ENCODE measurements at places on chromosomes 5 and 9.

DNA sequence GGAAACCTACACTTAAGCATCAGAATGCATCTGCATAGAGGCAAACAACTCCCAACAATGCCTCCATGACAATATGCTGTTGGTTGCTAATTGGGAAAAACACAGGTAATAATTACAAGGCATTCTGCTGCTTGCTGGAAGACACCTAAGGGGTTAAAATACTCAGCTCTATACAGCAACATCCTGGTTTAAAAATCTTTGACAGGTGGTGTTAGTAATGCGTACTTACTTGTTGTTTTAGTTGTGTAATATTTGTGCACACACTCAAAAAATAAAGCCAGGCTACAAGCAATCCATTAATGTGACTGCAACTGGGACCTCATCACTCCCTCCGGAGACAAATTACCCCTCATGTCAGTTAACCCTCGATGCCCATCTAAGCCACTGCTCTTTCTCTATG, 126.3 kb upstream of the ELL2 start:
- DNase-seq, result peak; percentile 43

- no peak for DNase-seq
Measured at GRCh38 chr9:127543221-127543620, 68.9 kb upstream of the STXBP1 start.

DNA sequence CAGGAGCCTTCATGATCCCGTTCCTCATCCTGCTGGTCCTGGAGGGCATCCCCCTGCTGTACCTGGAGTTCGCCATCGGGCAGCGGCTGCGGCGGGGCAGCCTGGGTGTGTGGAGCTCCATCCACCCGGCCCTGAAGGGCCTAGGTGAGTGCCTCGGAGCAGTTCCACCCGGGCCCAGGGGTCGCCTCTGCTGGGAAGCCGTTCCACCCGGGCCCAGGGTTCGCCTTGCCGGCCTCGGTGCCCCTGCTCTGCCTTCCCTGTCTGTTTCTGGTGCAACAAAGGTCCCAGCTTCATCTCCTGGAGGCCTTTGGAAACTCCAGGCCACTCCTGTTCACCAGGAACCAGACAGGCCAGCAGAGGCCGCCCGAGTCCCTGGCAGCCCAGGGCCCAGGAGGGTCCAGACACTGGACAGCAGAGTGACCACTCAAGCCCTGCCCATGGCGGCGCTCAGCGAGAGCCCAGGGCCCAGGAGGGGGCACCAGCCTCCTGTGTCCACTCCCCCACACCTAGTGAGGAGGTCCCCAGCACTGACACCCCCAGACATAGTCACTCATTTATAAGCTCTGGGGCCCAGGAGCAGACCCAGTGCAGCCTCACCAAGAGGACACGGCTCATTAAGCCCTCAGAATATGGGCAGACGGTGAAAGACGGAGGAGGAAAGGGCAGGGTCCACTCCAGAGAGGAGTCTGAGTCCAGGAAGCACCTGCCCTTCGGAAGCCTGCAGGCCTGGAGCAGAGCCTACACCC, 7.5 kb downstream of the SLC6A19 start:
- DNase-seq, result peak; percentile 62

DNA sequence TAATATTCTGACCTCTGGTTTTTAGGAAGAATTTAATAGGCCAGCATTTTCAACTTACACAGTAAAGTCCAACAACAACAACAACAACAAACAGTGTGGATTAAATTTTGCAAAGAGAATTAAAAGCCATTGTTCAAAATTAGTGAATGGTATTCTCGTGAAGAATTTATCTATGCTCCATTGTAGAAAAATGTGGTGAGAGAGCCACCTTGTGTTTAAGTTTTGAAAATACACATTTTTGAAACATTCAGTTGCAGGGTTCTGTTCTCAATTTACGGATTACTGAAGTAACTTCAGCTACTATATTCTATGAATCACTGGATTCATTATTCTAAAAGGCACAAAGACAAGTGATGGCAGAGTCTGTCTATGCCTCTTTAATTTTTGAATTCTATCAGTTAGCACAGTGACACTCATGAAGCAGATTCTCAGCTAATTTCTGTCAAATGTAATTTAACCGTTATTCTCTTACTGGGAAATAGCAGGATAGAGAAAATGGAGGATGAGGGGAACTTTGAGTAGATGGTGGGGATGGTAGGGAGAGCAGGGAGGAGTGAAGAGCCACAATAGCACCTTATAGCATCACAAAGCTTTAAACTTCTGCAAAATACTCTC, 11.0 kb downstream of the CCDC152 start:
- peak; percentile 27 for DNase-seq

- no peak for DNase-seq
Measured at GRCh38 chr9:642014-642413, 199.5 kb upstream of the DMRT1 start.

DNA sequence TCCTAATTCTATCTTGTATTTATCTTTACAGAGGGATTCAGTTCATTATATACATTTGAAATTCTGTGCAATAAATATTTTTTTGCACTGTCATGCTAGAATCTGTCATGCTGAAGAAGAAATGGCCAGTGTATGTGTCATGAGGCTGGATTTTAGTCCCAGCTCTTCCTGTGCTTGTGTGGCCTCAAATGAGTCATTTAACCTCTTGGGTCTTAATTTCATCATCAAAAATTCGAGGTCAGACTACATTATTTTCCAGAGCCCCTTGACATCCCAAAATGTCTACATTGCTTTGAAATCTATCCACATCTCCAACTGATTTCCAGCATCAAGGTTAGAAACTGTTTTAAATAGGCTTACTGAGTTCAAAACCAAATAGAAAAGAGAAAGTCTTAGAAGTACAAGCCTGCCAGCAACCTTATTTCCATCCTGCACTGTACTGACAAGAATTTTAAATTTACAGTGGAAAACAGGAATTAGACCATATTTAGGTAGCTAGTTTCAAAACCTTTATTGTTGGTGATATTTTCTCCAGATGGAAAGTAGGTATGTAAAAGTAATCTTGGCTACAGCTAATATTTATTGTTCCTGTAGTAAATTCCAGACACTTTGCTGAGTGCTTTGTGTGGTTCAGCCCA, 96.7 kb upstream of the MAMDC2 start:
- no peak for DNase-seq

GRCh38 chr9:91451431-91452270, 28.0 kb upstream of the NFIL3 start:
- DNase-seq, result no peak

GRCh38 chr9:6355728-6356127, 27.6 kb downstream of the TPD52L3 start:
- DNase-seq, result no peak

- no peak for DNase-seq
Measured at GRCh38 chr9:112554516-112554915, 67.9 kb downstream of the KIAA1958 start.

DNA sequence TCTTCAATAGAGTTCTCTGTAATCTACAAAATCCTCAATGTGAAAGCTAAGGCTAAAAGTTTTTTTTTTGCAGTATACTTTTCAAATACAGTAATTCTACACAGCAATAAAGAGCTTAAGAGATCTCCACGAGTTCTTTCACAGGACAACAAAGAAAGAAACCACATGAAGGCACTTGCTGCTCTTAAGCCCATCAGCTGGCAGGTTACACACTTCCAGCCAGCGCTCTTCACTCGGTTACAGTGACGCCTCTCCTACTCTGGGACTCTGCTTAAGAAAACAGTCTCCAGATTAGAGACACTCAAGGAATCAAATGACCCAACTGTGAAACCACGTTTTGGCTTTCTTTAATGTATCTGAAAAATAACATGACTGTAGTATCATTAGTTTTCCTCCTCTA, 85.0 kb downstream of the ROR2 start:
- DNase-seq, result no peak

DNA sequence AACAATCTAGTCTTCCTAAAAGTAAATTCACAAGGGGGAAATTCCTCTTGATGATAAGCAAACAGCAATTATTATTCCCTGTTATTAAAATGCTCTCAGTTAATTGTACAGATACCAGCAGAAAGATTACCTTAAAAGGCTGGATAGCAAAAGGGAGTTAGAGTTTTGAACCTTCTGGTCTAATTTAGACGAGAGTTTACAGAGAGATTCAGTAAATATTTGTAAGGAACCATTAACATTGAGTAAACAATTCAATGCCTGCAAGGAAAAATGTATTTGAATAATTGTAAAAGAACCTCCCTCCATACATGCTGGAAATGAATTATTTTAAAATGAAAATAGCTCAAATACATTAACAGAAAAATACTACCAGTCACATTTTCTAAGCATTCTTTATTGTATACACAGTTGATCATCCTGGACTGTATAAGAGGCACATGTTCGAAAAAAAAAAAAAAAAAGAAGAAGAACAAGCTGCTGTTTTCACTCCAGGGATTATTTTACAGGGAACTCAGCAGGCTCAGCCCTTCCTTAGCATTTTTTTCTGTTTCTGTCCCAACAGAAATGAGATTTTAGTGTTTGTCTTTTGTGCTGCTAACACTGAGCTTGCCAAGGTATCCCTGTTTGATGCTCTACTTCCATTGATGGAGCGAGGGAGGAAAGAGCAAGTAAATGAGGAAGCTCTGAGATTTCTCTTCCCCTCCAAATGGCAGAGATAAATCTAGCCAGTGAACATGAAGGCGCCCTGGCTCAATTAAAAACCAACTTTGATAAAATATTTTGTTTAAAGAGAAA, 141.1 kb downstream of the ENC1 start:
- no peak for DNase-seq

DNA sequence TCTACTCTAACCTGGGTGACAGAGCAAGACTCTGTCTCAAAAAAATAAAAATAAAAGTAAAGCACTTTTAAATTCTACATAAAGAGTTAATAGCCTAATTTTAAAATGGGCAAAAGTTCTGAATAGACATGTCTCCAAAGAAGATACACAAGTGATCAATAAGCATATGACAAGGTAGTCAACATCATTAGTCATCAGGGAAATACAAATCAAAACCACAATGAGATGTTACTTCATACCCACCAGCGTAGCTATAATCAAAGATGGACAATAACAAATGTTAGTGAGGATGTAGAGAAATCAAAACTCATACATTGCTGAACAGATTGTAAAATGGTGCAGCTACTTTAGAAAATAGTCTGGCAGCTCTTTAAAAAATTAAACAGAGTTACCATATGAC, 64.1 kb downstream of the IQGAP2 start:
- no peak for DNase-seq

- peak; percentile 78 for DNase-seq
Measured at GRCh38 chr5:2755076-2755680, 3.7 kb upstream of the IRX2 start.

DNA sequence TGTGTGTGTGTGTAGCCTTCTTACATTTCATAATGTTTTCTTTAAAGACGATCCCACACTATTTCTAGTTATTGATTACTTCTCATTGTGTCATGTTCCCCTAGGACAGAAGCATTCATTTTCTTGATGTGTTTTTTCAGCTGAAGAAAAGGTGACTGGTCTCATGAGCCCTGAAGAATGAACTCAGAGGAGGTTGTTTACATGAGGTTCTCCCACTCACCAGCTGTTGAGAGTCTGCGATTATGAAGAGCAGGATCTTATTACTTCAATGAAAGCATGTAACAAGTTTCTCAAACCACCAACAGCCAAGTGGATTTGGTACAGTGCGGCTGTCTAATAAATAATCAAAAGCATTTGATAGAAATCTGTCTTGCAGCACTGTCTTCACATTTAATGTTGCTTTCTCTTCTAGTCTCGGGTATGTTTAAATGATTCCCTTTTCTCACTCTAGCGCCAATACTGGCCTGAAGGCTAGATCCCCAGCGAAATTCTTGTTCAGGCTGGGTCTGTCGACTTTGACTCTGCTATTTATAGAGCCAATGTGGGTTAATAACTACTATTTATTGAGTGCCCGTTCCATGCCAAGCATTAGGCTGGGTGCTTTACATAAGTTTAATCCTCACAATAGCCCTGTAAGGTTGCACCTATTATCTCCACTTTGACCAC, 9.6 kb upstream of the FSD1L start:
- DNase-seq, result no peak

GRCh38 chr5:93246090-93246855, 334.7 kb downstream of the NR2F1-AS1 start:
- peak; percentile 58 for DNase-seq

DNA sequence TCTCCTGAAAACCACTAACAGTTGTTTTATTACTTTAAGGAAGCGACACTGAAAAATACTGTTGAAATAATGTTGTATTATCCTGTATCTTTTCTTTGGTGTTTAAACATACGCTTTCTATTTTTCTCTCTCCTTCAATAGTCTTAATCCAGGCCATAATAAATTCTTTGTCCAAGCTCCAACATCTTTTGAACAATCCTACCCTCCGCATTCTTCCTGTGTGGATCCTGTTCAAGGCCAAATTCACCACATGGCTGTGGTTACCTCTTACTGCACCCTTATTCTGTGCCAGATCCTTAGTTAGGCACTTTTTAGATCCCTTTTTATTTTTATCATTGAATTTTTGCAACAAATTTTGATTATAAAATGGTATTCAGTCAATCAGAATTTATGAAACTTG, 1691.5 kb downstream of the MAT2B start:
- DNase-seq, result no peak

DNA sequence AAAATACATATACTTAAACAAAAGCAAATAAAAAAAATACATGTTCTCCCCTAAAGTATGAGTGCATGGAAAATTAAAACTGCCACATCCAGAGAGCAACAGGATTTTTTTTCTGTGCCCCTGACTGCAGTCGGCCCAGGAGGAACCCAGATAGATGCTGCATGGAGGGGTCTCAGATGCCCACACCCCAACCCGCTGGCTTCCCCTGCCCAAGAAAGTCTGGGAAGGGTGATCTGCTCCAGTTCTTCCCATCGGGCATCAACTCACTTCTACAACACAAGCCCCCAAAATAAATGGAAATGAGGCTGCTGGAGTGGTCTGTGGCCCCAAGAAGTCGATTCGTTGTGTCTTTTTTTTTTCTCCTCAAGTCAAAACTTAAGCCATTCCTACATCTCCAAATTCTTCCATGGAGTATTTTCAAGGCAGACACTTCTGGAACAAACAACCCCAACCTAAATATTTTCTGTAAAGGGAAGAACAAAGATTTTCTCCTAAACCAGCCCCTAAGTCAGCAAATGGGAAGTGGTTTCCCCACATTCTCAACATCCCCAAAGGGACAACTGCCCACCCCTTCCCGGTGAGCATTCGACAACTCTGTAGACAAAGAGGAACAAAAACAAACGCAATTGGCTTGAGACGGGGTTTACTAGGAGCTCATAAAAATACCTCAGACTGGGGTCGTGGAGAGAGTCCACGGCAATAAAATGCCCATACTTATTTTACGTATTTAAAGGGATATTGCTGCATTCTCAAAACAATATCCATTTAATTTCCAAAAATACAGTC, 46.7 kb downstream of the ROR2 start:
- DNase-seq, result no peak

- DNase-seq, result no peak
Measured at GRCh38 chr5:154794525-154795234, 39.5 kb downstream of the LARP1 start.

Data from retina (tissue), 1 donor.